Cerebellar nuclear complex (tissue), 1 donor: ENCODE measurements at places on chromosomes 2 and 18.
A peak's percentile ranks its signal among the peaks of the same experiment; 100 is the strongest.

DNA sequence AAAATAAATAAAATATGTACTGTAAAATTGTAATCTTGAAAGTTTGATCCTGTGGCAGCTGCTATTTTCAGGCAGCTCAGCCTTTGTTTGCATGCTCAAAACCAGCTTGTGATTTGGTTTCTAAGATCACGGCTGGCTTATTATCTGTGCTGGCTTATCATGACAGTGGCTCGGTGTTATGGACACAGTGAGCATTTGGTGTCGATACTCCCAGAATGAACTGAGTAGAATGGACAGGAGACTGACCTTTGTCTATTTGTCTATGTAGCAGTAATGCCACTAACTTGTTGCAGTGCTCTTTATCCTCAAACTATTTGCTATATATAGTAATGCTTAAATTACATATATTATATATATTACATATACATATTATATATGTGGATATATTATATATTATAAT lies 58.8 kb downstream of the NEDD4L start:
- DNase-seq = no peak

DNA sequence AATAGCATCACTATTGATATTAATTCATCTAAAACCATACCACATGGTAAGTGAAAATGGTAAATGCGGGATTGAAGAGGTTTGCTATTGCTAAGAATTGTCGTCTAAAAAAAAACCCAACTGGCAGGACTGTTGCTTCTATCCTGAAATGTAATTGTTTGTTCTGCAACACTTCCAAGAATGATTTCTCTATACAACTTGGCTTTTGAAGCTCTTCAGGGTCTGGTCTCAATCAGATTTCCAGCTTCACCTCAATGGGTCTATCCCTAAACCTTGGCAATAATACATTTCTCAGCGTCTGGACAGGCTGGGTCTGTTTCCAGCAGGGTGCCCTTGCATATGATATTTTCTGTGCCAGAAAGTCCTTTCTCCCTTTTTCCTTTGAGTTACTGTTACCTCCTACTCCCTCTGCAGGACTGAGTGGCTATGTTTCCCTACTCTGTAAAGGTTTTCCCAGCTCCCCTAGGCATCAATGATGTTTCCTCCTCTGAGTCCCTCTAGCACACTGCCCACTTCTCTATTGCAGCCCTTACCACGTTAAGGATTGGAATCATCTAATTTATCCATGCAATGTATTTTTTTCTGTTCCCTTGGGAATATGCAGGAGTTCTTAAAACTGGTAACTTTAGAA lies 118.2 kb upstream of the REV1 start:
- DNase-seq = no peak

DNA sequence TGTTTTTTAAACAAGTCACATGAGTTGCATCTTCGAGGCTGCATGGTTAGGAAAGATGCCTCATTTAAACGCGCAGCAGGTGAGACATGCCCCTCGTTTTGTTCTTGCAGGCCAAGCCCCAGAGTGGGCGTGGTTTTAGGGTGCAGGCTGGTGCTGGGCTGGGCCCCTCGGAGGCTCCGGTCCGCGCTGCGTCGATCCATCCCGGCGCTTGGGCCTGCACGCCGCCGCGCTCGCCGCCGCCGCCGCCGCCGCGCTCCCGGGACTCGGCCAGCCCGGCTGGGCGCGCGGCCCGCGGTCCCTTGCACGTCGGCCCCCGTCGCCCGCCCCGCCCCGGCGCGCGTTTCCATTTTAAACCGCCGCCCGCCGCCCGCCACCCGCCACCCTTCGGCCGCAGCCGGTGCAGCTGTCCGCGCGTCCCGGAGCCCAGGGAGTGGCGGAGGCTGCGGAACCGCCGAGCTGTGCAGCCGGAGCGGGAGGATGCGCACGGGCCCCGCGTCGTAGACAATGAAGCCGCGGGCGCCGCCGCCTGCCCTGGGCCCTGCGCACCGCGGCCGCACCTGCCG lies 175.5 kb downstream of the AGAP1 start:
- DNase-seq = no peak

- no peak for DNase-seq
These were observed 44.3 kb downstream of the CCDC148 start for GRCh38 chr2:158412206-158412605.

DNA sequence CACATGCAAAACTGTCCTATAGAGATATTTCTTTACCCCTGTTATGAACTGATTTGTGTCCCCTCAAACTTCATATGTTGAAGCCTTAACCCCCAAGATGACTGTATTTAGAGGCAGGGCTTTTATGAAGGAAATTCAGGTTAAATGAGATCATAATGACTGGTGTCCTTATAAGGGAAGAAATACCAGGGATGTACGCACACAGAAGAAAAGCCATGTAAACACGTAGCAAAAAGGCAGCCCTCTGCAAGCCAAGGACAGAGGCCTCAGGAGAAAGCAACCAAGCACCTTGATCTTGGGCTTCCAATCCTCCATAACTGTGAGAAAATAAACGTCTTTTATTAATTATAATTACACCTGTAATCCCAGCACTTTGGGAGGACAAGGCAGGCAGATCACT lies 101.3 kb upstream of the NDUFV2 start:
- DNase-seq = no peak

GRCh38 chr18:36813824-36814223 lies 15.0 kb downstream of the TPGS2 start:
- DNase-seq = no peak

DNA sequence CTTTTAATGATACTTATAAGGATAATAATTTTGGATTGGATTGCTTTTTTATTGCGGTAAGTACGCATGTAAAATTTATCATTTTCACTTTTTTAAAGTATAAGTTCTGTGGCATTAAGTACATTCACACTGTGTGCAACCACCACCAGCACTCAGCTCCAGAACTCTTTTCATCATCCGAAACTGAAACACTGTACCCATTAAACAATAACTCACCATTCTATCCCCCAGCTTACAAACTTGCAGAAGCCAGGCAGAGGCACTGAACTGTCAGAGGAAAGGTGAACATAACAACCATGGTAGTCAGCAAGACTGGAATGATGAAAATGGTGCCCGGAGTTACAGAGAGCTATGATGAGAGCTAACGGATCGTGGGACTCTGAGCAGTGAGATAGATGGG lies 465.9 kb downstream of the ADCYAP1 start:
- no peak for DNase-seq

DNA sequence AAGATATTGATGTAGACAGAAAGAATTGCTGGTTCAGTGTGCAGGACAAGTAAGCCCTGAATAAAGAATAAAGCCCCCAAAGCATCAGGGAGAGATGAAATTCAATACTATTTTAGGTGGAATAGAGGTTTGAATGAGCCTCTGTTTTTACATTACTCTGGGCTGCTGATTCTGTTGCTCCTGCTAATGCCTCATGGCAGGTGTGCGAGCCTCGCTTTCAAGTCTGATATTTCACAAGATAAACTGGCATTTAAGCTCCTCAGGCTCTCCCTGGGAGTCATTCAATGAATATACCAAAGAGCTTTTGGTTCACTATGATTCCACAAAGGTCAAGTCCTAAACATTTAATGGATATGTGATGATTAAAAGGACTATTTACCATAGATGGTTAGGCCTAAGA lies 601.0 kb upstream of the SLC39A10 start:
- no peak for DNase-seq

DNA sequence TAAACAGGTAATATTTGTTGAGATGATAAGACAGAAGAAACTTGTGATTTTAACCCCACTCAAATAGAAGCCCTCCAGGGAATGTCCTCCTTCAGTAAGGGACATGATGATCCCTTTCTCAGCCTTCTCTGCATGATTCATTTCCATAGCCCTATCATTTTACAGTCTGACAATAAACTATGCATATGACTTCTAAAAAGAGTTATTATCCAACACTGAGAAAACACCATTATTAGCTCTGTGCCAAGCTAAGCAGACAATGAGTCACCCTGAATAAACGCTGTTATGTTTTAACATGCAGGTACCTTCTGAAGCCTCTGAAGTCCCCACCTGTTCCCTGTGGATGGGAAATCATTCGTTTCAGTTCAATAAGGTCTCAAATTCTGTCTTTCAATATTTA lies 54.7 kb downstream of the DTNB start:
- DNase-seq = no peak

DNA sequence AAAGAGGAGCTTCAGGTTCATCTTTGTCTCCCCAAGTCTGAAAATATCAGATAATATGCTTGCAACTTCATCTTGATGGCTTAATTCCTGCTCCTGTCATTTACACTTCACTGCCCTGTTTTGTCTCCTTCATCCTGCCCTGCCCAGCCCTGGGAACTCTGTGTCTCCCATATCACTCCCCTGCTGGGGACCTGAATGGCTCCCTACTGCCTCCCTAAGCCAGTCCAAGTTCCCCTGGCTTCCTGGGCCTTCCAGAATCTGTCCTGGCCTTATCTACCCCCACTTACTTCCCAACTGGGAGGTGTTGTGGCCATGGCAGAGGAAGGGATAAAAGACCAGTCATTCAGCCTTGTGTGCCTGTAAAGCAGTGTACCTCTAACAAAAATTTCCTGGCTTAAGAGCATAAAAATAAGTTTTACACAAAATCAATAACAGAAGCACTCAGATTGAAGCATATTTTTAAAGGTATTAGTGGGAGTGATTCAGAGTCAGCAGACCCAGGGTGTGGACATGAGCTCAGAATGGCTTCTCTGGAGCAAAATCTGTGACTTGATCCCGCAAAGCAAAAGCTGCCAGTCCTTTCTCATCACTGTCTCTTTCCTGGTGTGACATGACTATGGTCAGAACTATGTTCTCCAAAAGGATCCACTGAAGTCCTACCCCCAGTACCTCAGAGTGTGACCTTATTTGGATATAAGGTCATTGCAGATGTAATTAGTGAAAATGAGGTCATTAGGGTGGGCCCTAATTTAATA lies 59.1 kb downstream of the INO80C start:
- DNase-seq = no peak

- peak; percentile 47 for DNase-seq
These were observed 88.4 kb upstream of the AFF3 start for GRCh38 chr2:100230754-100231153.

DNA sequence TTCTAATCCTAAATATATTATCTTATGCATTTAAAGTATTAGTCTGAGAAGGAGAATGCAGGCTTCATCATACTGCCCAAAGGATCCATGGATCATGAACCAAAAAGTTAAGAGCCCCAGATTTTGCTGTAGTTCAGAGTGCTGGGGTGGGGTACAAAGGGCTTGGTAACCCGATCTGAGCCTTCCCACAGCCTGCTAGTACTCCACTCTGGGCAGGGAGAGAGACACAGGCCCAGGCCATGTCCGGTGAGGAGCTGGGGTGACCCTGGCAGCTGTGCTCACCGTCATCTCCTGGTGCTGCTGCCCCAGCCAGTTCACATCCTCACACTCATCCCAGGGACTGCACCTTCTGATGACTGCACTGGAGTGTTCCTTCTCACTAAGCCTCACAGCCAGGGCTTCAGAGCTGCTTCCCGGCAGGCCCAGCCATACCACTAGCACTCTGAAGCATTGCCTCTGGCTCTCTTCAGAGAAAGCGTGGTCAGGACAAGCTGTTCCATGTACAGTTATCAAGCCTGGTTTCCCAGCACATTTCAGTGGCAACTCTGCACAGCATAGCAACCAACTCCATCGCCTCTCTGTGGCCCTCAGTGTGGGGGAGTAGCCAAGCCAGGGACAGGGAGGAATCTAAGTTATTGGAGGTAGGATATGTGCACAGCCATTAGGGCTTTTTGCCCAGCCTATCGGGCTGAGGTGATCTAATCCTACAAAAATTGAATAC lies 189.0 kb upstream of the CTAGE1 start:
- DNase-seq = no peak

GRCh38 chr2:188897096-188897495 lies 77.1 kb upstream of the COL3A1 start:
- no peak for DNase-seq

- DNase-seq = no peak
These were observed 4.6 kb upstream of the DNAJC5G start for GRCh38 chr2:27270670-27271069.

DNA sequence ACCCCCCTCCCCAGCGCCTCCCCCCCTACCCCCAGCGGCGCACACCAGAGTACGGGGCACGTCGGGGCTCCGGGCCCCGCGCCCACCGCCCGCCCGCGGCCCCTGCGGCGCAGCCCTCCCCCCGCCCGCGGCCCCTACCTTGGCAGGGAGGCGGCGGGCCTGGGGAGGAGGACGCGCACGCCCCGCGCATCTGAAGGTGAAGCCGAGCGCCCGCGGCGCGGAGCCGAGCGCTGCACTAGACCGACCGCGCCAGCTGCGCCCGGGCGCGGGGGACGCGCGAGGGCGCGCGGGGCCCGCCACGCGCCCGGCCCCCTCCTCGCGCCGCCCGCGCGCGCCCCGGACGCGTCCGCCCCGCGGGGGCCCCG lies at the start of gene ZNF516:
ZNF516 (minus strand) TSS at position 237 of the 365 bp plus-strand sequence. CDS start 52,188 bp downstream, outside the sequence.
- DNase-seq = no peak

DNA sequence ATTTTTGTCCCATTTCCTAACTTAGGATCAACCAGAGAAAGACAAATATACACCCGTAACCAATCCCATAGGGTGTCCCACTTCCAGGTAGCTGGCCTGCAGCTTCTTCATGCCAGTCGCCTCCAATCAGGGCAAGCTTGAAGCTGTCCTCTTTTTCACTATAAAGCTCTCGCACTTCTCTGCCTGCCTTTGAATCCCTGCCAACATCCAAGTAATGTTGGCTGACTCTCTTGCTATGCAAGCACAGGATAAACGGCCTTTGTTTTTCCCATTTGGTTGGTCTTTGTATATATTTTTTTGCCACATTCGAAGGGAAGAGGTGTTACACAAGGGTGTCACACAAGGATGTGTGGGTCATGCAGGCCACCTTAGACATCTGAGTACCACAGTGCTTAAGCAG lies 388.8 kb downstream of the CBLN2 start:
- no peak for DNase-seq

DNA sequence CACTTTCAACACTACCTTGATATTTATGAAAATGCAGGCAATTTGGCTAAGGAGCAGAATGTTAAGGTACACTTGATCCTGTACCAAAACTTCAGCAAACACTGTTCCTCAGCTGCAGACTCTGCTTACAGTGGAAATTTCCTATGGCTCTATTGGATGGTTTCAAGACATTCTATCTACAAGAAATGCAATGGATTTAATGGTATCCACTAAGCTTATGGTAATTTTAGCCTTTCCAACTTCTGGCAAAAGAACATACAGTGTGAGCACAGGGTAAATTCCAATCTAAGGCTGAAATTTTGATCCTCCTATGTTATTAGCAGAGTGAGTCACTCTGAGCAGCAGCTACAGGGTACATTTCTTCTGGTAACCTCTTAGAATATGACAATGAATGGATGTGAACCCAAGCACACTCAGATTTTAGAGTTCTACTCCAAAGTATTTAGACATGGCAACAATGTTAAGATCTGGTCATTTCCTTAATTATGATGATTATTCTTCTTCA lies 361.8 kb upstream of the PIK3C3 start:
- no peak for DNase-seq

GRCh38 chr2:236975766-236976165 lies 109.9 kb upstream of the COPS8 start:
- no peak for DNase-seq

DNA sequence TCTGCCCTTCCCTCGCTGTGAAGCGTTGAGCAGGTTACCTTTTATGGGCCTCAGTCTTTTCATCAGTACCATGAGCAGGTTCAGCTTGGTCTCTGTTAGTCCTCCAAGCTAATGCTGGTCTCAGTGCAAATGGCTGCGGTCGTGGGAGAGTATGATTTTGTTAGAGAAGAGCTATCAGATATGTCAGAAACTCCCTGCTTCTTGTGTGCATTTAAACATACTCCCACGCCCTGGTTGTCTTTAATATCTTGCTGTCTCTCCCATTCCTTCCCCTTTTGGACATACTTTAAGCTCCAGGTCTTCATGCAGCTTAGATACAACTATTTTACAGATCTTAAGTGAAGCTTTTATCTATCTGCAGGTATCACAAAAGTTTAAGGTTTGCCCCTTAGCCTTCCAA lies 62.9 kb downstream of the EFR3B start:
- DNase-seq = no peak
